T1000 (cell line): ENCODE measurements at places on chromosomes 11 and 22.

- DNase-seq: no peak
These were observed 1520.4 kb downstream of the TBC1D22A start for GRCh38 chr22:48282804-48283203.

DNA sequence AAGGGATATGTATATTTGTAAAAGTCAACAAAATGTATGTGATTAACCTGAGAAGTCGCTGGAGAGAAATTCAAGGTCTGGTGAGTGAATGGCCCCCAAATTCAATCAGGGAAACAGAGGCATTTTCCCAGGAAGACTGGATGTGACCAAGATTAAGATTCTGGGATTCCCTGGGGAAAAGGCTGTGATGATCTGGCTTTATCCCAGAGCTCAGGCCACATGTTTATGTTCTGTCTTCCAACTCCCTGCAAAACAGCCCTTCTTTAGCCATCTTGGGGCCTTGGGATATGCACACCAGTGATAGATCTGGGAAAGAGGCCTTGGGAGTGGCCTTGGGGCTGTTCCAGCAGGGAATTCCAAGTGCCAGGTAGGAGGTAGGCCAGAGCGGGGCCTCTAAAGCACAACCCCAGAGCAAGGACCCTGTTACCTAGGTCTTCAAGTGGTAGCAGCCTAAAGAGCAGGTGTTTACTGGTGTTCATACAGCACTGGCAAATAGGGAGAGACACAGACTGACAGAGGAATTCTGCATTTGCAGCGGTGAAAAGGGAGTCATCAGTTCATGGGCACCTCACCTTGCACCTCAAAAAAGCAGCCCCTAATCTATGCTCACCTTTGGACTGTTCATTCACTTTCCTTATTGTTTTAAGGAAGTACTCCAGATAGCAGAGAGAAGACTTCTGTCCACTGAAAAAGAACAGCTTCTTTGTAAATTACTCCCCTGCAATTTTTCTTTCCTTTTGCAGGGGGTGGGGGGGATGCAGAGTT lies 312.4 kb downstream of the BUD13 start:
- DNase-seq: no peak

DNA sequence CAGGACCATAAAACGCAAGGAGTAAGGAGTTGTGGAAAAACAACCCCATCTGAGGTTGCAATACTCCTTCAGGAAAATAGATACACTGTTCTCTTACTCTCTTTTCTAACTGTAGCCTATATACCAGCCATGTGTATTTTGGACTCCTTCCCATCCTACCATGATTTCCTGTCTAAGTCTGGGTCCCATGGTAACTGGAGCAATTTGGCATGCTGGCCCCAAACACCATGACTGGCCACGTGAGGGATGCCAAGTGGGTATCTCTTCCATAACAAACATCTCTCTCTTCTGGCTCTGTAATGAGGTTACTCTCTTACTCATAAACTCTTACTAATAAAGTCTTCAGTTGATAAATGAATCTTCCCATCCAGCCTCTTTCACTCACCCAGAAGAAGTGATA lies 26.5 kb downstream of the ABTB2 start:
- peak; percentile 54 for DNase-seq

DNA sequence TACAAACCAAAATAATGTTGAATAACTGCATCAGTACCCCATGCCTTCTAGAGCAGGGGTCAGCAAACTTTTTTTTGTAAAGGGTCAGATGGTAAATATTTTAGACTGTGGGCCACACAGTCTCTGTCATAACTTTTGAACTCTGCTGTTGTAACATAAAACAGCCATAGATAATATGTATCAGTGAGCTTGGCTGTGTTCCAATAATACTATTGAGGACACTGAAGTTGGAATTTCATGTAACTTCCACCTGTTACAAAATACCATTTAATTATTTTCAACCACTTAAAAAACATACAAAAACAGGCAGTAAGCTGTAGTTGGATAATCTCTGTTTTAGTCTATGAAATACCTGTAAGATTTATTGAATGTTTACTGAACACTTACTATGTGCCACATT lies 55.2 kb downstream of the PICALM start:
- DNase-seq: no peak

- DNase-seq: no peak
These were observed 41.9 kb downstream of the BCR start for GRCh38 chr22:23222033-23222792.

- DNase-seq: no peak
These were observed 808 bp upstream of the MSANTD2 start for GRCh38 chr11:124801014-124801413.

DNA sequence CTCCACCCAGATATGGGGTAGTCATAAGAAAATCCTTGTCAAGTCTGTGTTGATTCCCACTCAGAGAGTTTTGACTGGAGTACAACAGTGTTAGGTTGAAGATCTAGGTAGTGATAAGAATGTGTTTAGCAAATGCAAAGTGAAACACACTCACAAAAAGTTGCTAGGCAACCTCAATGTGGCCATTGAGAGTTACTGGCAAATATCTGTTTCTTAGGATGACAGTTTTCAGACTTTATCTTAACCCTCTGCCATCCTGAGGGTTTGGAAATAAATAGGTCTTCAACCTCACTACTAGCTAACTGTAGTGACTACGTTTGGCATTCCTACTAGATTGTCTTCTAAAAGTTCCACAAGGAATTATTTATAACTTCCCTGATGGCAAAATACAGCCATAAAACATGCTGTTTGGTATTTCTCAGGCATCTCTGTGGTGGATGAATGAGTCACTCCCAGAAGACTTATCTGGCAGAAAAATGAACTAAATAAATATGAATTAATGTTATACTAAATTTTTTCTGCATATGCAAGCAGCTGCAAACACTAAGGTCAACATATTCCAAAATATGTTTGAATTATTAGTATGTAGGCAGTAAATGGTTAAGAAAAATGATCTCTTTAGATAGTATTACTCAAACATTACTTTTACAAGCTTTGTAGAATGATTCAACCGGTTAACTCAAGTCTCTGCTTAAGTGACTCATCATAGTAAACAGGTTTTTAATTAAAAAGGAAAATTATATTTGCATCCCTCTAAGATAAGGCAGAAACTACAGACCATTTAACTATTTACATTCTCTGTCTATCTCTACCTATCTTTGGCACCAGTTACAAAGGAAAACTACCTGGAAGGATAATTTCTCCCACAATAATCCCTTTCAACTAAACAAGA lies 17.1 kb upstream of the SYTL2 start:
- peak; percentile 15 for DNase-seq

- DNase-seq: no peak
These were observed 14.3 kb downstream of the EIF3M start for GRCh38 chr11:32597921-32598320.

GRCh38 chr11:118581057-118581456 lies 8.8 kb downstream of the ARCN1 start:
- DNase-seq: no peak

GRCh38 chr22:27866135-27867084 lies 52.6 kb downstream of the PITPNB start:
- DNase-seq: no peak

- peak; percentile 19 for DNase-seq
These were observed 320 bp downstream of the CLTCL1 start for GRCh38 chr22:19291218-19291579.

GRCh38 chr11:110497231-110497978 lies 67.7 kb downstream of the FDX1 start:
- DNase-seq: no peak

DNA sequence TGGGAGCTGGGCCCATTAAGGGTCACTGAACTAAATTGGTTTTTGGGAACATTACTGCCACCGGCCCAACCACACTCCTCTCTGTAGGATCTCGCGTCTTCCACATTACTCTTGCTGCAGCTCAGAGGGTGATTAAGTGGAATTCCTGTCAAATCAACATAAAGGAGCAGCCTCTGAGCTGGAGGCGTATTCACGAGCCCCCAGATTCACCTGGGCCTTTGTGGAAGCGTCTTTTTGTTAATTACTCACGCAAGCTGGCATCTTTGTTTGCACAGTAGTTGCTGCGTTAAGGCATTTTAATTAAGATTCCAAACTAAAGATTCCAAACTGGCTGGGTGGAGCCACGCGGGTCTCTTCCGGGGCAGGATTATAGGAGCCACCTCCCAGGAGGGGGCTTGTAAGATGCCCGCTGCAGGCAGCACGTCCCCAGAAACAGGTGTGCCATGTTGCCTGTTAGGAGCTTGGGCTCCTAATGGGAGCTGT lies 21.5 kb upstream of the RFPL3 start:
- DNase-seq: no peak

DNA sequence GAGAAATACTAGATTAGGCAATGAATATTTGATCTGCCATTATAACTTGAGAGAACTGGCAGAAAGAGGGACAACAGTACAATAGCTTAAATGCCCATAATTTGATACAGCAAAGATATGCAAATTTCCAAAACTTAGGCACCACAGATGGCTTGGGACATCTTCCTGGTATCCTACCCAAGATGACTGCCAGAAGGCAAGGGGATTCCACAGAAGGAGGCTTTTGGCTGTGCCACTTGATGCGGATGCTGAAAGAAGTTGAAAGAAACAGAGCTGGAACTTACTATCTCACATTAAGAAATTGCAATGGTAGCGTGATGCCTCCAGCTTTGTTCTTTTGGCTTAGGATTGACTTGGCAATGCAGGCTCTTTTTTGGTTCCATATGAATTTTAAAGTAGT lies 216.7 kb downstream of the TTC28 start:
- DNase-seq: no peak

GRCh38 chr11:2268729-2269600 lies 1.4 kb downstream of the ASCL2 start:
- DNase-seq: no peak

GRCh38 chr11:65539744-65540289 lies 14.9 kb downstream of the SCYL1 start:
- no peak for DNase-seq

- no peak for DNase-seq
These were observed 59.5 kb downstream of the TRIM29 start for GRCh38 chr11:120078397-120078796.

- no peak for DNase-seq
These were observed 58.4 kb downstream of the EFCAB6 start for GRCh38 chr22:43753688-43754087.

DNA sequence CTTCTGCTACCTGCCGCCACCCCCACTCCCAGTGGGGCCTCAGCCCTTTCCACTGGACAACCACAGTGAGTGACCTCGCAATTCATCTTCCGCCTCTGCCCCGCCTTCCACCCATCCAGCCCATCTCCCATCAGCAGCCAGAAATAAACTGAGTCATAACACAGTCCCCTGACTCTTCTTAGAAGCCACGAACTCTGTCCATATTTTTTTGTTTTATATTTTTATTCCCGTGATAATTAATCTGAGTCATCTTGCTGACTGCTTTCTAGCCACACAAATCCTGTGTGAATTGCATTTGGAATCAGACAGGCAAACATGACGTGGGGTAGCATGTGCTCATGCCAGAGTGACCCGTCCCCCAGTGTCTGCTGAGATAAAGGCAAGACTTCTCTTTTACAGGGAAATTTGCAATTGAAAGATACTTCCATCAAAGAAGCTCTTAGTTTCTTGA lies 7.0 kb downstream of the FADD start:
- DNase-seq: peak; percentile 50

- no peak for DNase-seq
These were observed 8.6 kb downstream of the CDPF1 start for GRCh38 chr22:46241396-46242007.

GRCh38 chr11:20211691-20212090 lies 51.4 kb upstream of the DBX1 start:
- DNase-seq: no peak

DNA sequence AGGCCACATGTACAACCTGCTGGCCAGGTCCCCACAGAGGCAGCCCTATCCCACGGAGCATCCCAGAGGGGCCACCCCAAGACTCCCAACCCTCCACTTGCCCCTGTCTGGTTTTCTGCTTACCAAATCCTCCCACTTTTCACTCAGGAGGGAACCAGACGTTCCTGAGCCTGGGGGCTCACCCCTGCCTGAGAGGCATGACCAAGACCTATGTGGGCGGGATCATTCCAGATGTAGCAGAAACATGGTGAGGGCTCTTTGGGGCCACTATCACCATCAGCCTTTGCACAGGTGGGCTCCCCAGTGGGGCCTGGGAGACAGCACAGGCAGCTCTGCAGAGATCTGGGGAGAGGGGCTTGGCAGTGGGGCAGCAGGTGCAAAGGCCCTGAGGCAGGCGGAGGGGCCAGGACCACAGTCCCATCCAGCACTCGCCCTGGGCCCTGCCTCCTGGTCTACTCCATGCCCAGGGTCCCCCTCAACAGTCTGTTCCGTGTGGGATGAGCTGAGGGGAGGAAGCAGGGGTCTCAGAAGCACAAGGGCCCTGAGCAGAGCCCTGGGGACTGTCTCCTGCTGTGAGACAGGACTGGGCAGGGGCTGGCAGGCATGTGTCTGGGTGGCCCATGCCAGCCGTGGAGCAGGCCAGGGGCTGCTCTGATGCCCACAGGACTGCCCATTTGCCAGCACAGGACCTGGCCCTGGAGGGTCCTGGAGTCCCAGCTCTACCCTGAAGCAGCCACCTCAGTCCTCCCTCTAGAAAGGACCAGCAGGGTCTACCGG lies 9.4 kb downstream of the PIM3 start:
- DNase-seq: no peak

DNA sequence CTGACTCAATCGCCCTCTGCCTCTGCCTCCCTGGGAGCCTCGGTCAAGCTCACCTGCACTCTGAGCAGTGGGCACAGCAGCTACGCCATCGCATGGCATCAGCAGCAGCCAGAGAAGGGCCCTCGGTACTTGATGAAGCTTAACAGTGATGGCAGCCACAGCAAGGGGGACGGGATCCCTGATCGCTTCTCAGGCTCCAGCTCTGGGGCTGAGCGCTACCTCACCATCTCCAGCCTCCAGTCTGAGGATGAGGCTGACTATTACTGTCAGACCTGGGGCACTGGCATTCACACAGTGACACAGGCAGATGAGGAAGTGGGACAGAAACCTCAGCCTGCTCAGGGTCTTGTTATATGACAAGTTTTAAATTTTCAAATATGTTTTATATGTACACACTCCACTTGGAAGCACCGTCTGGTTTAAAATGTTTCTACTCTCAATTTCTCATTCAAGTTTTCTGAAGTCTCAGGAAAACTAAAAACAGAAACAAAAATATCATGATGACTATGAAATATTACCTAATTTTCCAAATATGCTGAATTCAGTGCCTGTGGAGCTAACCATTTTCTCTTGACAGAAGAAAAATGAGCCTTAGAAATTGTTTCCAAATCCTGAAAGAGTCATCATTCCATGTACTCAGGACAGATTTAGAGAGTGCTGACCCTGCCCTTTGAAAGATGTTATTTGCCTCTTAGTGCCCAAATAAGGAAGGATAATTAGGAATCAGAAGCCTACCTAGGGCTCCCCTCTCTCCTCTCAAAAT lies 48.8 kb upstream of the TOP3B start:
- no peak for DNase-seq

- DNase-seq: no peak
These were observed 1527.9 kb downstream of the BRD1 start for GRCh38 chr22:48299801-48300200.

- no peak for DNase-seq
These were observed 7.5 kb downstream of the DPAGT1 start for GRCh38 chr11:119093942-119094815.

DNA sequence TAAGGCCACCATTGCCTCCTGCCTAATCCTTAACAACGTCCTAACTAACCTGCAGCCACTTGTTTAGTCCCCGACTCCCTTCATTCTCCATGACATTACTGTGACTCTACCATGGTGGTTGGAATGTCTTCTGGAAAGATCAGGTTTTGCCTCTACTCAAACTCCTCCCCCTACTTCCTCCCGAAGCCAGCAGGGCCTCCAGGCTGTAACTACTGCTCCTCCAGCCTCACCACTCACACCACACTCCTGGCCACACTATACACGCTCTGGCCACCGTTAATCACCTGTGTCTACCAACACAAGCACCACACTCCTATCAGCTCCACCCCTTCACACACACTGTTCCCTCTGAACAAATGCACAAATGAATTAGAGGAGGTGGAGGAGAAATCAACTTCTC lies 69.2 kb downstream of the PACSIN2 start:
- no peak for DNase-seq
